ENCODE measurements at places on chromosomes 6 and 20.

- DNase-seq: no peak
These were observed 1.5 kb downstream of the TTPAL start for GRCh38 chr20:44477151-44477550.

DNA sequence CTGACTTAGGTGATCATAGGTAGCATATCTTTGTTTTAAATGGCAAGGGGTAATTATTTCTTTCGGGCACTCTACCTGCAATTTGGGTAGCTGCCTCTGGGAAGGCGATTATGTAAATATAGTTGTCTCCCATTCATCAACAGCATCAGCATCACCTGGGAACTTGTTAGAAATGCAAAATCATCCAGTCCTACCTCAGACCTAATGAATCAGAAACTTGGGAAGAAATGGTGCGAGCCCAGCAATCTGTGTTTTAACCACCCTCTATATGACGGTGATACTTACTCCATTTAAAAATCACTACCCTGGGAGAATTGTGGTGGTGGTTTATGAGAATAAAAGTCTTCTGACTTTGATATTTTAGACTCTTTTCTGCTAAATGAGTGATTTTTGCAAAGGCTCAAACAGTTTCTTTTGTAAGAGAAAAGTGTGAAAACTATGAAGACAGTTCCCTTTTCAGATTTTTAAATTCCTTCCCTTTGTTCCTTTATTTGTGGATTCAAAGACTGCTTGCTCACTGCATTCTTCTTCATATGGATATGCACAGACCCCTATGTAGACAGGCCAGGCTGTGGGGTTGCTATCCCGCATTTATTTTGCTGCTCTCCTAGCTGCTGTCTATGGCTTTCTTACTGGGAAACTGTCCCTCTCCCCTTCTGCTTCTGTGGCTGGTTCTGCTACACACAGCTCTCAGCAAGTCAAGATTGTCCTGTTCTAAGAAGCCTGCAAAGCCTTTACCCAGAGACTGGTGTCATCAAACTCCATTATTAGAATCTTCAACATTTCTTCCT is 365.3 kb downstream of the RNF144B start:
- no peak for DNase-seq

DNA sequence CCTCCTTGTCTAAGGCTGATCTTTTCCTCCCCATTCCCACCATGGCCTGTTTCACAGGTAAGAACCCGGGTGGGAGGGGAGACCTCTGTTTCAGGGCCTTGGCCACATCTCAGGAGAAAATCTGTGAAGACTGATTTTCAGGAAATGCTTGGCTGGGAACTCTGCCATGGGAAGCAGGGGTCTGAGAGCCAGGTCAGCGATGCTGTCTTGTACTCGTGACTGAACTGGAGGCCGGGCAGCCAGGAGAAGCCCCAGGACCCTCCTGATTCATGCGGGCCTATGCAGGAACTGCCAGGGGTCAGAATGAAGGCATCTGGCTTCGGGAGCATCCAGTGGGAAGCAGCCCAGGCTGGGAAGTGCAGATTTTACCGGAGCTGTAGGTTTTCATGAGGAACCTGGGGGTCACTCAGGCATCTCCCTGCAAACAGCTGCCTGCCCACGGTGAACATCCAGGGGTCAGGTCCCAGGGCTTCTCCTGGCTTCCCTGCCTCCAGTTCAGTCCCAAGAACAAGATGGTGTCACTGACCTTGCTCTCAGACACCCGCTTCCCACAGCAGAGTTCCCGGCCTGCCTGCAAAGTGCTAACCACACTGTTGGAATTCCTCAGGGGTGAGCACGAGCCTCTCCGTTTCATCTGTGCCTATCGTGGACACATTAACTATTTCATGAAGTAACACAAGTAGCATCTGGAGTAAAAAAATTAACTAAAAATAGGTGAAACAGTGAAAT is 90.2 kb upstream of the SULF2 start:
- DNase-seq: no peak

- DNase-seq: no peak
These were observed at the start of gene HCK for GRCh38 chr20:32052090-32052777. TSS of gene HCK (plus strand) at chr20:32052242.

- DNase-seq: no peak
These were observed 21.7 kb downstream of the TBC1D20 start for GRCh38 chr20:440636-441035.

- no peak for DNase-seq
These were observed 59.2 kb downstream of the KCNS1 start for GRCh38 chr20:45041464-45042337.

DNA sequence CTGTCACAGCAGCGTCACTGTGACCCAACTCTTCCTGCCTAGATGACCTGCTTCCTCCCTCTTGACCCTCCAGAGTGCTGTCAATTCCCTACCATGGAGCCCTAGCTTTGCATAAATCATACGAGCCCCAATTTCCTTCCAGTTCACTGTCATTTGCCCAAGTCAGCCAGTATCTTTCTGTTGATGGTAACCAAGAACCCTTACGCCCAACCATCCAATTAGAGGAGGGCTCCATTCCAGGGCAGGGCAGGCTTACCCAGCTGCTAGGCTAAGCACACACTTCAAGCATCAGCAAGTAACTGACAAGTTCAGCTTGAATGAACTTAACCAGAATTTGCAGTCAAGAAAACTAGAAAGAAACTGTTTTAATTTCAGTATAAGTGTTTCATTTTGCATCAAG is 25.7 kb downstream of the WFDC3 start:
- DNase-seq: no peak

DNA sequence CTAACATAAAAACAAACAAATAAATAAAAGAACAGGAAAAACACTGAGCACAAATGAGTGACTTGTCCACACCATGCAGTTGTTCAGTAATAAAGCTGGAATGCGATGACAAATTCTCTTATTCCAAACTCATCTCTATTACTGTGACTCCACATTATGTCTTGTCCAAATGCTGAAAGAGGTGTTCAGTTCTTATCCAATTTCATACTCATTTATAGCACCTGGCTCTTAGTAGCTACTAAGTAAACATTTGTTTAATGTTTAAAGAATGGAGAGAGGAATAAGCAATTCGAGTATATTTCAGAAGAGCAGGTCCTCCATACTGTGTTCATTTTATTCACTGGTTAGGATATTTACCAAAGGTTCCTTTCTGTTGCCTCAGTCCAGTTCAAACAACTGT is 439.0 kb upstream of the JAG1 start:
- no peak for DNase-seq

DNA sequence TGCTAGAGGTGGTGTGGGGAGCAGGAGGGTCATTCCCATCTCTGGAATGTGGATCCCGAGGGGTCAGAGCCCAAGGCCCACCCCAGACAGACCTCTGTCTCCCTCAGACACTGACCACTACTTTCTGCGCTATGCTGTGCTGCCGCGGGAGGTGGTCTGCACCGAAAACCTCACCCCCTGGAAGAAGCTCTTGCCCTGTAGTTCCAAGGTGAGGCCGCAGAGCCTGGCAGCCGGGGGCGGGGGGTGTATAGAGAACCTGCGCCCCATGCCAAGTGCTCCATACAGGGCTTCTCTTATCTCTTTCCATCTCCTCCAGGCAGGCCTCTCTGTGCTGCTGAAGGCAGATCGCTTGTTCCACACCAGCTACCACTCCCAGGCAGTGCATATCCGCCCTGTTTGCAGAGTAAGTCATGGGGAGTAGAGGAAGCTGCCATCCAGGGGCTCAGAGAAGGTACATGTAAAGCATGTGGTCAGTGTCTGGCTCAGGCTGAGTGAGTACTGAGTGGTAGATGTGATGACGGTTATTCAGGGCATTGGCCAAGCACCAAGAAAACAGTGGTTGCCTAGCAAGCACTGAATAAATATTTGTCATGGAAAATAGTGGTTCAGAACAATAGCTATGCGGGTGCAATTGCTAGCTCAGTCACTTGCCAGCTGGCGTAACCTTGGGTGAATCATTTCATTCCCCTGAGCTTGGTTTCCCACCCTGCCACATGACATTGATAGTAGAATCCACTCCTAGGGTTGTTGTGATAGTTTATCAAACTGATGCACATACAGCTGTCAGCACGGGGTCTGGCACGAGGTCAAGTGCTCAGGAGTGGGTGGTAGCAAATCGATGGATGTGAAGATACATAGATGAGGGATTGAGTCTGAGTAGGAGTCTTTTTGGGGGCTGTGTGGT is 3.5 kb downstream of the PIGT start:
- DNase-seq: no peak

DNA sequence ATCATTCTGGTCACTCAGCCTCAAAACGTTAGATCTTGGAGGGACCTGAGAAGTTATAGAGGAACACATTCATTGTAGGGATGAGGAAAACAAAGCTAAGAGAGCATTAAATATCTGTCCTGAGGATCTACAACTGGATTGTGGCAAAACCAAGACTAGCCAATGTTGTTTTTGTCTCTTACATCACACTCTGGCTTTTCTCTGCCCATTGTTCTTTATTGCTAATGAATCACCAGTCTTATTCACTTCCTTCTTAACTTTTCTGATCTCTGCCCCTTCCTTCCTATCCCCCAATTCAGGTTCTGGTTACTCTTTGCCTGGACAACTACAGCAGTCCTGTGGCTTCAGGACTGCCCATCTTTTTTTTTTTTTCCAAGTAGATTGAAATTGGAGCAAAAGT is 57.0 kb upstream of the PREP start:
- DNase-seq: no peak

- DNase-seq: no peak
These were observed 25.2 kb downstream of the SNPH start for GRCh38 chr20:1291191-1291741.

GRCh38 chr6:134079406-134079921 is 27.0 kb upstream of the SLC2A12 start:
- DNase-seq: no peak

GRCh38 chr6:60867548-60867947 is 1418.5 kb downstream of the KHDRBS2 start:
- no peak for DNase-seq

DNA sequence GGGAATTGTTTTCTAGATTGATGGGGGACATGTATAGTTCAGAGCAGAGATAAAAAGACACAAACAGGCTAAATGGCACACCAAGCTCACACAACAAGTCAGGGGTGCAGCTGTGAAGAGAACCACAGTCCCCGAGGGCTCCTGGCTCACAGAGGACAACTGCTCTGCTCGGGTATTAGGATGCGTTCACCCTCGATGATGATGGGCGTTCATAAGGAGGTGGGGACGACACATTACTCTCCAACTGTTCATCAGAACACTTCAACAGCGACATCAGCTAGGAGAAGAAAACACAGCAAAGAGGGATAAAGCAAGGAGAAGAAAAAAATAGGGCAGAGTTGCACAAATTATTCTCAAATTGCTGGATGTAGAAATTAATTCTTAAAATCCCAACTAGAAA is 174.8 kb upstream of the RREB1 start:
- no peak for DNase-seq

- DNase-seq: no peak
These were observed 84.1 kb downstream of the ATG5 start for GRCh38 chr6:106241498-106241897.

DNA sequence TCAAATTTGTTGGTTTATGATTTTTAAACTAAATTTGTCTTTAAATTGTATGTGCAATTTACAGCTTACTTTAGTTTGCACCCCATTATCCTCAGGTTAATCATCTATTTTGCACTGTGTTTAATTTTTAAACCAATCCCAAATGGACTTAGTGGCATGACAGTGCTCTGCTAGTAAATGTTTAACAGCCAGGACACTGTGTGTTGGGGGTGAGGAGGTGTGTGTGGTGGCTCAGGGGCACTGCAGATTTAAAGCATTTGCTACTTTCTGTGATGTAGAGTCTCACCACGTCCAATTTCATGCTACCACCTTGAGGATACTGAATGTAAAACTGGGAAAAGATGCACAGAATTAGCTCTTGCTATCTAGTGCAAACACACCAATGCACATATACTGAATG is 225.7 kb downstream of the HAO1 start:
- DNase-seq: no peak

- DNase-seq: no peak
These were observed 47.9 kb downstream of the COL11A2 start for GRCh38 chr6:33144373-33144772.

- DNase-seq: no peak
These were observed 38.7 kb upstream of the AFDN start for GRCh38 chr6:167787896-167788562.

GRCh38 chr20:33132513-33133372 is 35.2 kb upstream of the BPIFA2 start:
- no peak for DNase-seq

- DNase-seq: no peak
These were observed 30.2 kb downstream of the PKIB start for GRCh38 chr6:122640366-122640765.

- DNase-seq: no peak
These were observed 22.0 kb downstream of the RNF146 start for GRCh38 chr6:127288705-127289104.

GRCh38 chr6:42572523-42572922 is 8.7 kb downstream of the UBR2 start:
- DNase-seq: no peak

DNA sequence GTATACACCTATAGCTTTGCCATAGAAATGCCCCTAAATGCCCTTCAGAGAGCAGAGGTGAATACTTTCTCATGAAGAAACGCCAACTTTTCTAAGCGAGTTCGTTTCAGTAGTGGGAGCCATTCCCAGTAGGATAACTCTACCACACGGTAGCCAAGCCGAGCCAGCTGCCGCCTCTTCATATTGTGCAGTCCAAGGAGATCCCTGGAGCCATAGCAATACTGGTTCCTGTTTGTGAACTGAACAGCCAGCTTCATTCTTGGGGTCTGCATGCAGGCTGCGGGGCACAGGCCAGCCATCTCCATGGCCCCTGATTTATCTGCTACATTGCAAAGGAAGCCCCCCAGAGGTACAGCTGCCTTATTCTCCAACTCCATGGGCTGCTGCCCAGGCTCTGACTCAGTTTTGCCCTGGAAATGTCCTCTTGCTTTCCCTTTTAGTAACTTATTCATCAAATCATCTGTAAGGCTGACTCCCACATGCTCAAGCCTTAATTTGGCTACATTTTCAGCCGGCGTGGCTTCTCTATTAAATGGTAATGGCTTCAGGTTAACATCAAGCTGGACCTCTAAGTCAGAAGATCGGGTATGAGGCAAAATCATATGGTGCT is 12.8 kb downstream of the FASTKD5 start:
- DNase-seq: no peak

DNA sequence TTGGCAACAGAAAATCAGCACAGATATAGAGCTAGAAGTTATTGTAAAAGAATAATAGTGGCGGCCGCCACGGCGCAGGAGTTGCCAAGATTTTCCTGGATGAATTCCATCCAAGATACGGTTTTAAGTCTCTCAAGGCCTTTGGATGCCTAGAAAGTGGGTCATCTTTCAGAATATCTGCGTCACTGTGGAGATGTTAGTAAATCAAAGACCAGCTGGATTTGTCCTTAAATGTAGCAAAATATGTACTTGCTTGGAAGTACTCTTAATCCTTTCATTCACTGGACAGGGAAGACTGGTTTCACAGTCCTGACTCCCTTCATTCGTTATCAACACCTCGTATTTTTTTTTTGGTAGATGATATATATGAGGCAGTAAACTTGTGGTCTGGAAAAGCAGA is 83.0 kb downstream of the SLC22A3 start:
- DNase-seq: no peak
